ENCODE measurements at places on chromosomes 4 and X.
A peak's percentile ranks its signal among the peaks of the same experiment; 100 is the strongest.

GRCh38 chr4:181166742-181167399 is 1076.3 kb upstream of the TENM3 start:
- DNase-seq = no peak

DNA sequence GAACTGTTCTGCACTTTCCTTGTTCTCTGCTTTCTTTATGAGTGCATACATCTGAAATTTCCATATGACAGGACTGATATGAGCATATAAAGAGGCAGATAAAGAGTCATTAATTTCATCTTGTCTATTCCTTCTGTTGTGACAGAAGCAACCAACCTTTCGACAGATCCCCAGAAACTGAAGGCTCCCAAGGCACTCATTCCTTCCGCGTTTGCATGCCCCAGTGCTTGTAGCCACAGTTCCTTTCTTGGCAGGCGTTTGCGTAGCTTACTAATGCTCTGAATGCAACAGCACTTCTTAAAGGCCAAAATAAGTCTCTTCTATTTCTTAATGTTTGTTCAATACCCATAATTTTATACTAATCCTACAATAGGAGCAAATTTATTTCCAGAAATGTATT is 94.0 kb upstream of the TBL1X start:
- no peak for DNase-seq

DNA sequence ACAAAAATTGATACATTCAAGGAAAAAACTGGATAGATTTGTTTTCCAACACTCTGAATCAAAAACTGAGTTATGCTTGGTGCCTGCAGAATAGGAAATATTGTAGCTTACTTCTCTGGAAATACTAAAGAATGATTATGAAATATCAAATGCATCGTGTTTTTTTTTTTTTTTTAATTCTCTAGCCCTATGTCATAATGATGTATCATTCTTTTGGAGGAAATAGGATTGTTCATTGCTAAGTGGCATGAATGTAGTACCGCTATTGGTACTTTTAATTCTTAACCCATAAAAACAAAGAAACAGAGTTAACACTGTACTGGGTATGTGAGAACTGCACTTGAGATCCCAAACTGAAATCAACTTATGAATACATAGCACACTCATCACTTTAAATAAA is 7.6 kb upstream of the FAM200B start:
- DNase-seq = no peak

DNA sequence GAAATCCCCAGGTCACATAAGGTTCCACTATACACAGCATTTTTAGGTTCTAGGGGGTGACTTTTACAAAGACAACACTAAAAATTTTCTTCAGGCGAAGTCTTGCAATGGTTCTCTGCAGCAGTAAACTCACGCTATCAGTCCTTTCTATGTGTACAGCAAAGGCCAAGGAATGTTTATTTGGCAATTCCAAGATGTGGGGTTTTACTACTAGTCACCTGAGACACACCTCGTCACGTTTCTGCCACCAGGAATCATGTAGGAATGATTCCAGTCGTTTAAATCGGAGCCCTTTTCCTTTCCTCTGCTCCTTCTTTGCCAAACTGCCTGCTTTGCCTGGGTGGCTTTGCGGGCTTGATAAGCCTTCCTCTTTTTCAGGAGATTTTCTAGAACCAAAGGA is 75.9 kb upstream of the ENPEP start:
- no peak for DNase-seq

- peak; percentile 81 for DNase-seq
Measured at GRCh38 chr4:38567457-38567856, 96.5 kb upstream of the KLF3 start.

DNA sequence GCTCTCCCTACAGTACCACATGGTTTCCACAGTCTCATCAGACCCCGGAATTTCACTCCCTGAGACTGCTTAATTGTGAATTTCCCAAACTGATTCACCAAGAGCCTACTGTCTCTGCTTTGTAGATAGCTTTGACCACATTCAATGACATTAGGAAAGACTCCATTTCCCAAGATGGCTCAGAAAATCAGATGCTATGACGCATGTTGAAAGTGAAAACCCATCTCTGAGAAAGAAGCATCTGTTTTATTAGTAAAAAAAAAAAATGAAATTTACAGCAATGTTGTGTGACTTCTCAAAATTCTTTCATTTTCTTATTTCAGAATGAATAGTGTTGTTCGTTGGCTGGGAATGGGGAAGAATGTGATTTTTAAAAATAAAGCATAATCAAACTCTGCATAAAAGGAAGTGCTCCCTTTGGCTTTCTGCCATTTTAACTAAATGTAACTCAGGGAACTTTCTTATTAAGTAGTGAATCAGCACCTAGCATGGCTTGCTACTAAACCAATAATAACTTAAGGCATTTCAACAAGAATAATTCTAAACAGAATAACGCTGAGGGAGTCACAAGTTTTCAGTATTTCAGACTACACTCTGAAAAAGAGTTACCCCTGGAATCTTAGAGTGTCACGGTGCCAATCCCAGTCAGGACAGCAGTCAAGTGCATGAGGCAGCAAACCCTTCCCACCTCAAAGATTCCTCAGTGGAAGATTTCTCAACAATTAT is 97.4 kb upstream of the MYOZ2 start:
- DNase-seq = peak; percentile 51

DNA sequence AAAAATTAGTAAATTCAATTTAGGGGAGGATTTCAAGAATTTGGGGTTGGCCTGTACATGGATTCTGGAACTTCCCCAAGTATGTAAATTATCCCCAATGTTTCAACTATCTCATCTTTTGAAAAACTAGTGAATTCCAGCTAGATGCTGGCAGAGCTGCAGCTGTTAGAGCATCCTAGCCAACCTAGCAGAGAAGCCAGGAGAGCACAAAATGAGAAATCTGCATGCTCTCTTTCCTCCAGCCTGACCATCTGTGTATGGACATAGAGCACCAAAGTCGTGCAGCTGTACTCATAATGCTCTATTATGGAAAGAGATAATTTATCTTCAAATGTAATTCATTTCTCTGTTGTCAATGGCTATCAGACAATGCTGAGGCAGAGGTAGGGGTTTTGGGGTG is 1217.7 kb downstream of the PCDH19 start:
- DNase-seq = no peak

DNA sequence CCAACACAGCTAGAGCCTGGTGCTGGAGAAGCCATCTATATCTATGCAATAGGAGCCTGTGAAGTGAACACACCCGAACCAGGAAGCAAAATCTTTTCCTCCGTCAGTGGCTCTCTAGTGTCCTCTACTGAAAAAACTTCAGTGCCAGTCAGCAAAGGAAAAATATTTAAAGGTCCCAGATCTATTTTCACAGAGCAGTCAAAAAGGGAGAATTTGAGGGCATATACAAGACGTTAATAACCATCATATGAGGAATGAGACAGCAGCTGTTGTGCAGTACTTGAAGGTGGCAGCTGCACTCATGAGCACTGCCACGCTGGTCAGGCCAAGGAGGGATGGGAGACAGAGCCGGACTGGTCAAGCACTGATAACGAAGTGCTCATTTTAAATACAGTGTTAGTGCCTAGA is 14.4 kb downstream of the MCUB start:
- DNase-seq = peak; percentile 51

DNA sequence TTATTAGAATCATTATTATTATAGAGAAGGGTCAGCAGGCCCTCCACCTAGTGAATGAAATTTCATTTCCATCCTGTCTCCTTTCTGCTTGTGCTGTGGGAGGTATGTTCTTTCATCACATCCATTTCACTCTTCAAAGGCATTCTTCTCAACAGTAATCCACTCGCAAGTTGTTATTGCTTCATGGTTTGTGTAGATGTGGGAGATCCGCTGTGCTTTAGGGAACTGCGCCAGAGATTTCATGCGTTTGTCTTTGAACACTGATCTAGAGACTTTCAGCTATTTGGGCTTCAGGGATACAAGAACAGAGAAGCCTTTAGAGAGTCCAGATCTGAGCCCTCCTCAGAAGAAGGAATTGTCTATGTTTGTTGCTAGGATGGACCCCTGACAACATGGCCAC is 53.5 kb upstream of the PUDP start:
- no peak for DNase-seq

DNA sequence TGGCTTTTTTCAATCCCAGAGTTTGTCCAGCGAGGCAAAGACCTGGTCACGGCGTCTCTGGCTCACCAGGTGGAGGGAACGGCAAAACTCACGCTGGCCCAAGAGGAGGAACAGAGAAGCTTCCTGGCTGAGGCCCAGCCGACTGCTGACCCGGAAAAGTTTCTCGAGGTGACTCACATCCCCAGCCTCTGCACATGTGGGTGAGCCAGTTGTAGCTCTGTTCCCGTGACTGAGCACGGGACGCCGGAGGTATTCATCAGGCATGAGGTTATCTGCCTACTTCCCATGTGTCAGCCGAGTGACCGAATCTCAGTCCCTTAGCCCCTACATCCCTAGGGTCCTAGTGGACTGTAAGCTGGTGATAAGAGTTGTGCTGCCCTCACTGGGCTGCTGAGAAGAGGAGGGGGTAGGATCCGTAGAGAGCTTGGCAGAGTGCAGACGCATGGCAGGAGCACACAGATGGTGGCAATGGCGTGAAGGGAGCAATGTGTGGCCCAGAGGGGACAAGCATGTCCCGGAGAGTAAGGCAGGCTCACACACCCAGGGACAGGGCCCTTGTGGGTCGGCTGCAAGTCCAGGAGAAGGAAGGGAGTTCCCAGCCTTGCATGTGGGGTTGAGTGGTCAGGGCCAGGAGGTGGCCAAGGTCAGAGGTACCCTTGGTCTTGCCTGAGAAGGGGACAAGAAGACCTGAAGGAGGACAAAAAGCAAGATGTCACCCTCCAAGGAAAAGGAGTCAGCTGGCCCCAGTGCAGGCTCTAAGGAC is 42.9 kb downstream of the EVC start:
- DNase-seq = peak; percentile 96

- DNase-seq = no peak
Measured at GRCh38 chr4:5448221-5448620, 260.1 kb downstream of the EVC2 start.

DNA sequence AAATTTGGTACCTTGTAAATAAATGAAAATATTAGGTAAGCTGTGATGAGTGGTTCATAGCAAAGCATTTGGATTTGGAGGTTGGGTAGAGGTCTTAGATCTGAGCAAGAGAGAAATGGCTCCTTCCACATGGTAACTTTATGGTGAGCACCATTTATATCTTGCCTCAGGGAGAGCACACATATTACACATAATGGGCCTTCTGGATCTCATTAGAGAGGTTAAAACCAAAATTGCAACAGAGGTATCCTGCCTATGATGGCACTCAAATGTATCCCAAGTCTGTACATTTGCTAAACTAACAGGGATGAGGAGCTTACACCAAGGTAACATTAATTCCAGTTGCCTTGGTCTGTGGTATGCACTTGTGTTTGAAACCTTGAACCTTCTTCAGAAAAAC is 87.1 kb upstream of the PUDP start:
- DNase-seq = no peak

GRCh38 chr4:6527683-6528595 is 47.0 kb upstream of the MAN2B2 start:
- no peak for DNase-seq

- DNase-seq = no peak
Measured at GRCh38 chr4:32958586-32958985, 2238.4 kb downstream of the PCDH7 start.

- no peak for DNase-seq
Measured at GRCh38 chr4:98618680-98619079, 39.7 kb downstream of the TSPAN5 start.

DNA sequence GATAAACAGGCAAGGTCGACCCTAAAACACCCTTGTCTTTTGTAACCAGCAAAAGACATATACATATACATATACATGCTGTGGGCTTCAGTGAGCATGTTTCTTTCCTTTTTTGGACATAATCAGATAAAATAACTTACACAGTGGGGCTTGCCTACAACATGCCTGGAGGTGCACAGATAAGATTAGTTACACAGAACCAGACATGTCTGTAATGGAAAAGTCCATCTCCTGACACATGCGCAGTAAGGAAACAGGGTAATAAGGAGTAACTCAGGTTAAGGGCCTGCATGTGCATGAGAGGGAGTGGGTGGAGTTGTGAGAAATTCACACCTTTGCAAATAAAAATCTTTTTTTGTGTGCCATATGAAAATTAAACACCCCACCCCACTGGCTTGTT is 3.4 kb downstream of the UGT2A1 start:
- DNase-seq = peak; percentile 66

DNA sequence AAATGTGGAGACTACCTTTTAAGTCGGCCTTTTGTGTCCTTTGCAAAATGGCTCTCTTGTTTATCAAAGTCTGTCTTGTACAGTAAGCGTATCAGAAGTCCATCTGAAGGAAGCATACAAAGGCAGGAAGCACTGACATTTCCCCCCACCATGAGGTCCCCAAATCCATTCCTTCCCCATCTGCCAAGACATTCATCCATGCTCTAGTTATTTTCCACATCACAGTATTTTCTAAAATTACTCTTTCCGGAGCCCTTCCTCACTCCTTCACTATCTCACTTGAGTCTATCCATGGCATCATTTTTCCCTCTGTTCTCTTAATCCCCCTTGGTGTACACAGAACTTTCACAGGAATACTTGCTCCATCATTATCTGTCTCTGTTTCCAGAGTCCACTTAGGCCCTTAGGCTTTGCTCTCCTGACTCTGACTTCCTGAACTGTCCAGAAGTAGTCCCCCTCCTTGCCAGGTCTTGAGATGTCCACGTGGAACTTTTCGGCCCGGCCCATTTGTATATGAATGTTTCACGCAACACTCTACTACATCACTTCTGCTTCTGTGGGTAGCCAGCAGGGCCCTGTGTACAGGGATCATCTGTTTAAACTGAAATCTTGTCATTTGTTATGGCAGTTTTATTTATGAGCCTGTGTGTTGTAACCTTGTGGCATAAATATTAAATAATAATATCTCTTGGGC is 2.1 kb downstream of the SEL1L3 start:
- no peak for DNase-seq

- no peak for DNase-seq
Measured at GRCh38 chr4:93029769-93030168, 726.0 kb downstream of the GRID2 start.

GRCh38 chr4:28462766-28463700 is 1602.4 kb downstream of the STIM2 start:
- no peak for DNase-seq

DNA sequence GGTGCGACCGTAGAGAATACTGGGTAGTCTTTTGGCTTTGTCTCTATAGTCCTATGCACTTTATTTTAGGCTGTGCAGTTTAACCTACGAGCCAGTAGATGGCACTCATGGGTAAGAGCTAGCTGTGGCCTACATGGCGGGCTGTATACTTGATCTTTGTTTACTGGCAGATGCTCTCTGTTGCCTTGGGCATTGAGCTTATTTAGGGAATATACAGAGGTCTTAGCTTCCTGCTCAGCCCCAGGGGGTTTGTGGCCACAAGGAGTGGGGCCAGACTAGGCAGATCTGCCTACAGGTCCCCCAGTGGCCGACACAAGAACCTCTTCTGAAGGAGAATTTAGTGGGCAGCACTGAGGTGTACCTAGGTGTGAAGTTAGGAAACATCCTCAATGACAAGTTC is 227.6 kb upstream of the HDX start:
- DNase-seq = peak; percentile 39

DNA sequence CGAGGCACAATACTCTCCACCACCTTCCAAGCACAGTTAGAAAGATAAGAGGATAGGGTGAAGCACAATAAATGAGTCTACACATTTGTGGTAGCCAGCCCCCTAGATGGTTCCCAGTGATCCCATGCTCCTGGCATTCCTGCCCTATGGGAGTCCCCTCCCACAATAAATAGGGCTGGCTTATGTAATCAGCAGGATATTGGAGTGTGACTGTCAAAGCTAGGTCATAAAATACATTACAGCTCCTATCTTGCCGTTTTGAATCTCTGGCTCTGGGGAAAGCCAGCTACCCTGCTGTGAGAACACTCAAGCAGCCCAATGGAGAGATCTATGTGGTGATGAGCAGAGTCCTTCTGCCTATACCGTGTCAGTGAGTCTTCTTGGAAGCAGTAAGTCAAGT is 198.7 kb upstream of the NOCT start:
- no peak for DNase-seq
